ENCODE measurements at places on chromosomes 3 and 15. TPM values are rescaled to one million over a fixed set of nuclear protein-coding genes. Genes with fewer than 3 reads are reported as not detected.

DNA sequence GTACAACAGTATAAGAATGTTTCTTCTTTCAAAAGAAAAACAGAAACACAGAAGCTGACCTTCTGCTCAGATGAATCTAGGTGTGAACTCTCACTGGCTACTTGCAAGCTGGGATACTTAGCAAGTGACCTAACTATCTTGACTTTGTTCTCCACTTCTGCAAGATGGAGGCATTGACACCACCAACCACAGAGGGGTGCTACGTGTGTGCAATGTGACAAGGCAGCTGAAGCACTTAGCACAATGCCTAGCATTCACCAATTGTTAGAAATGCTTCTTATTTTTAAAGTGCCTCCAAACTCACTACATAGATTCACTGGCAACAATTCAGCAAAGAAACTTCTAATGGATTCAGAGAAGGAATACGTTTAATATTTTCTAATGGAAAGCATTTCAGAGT, 331.4 kb upstream of the WNT5A start:
- no peaks in the 10 kb centered on the region for H3K4me1 ChIP-seq
- no peak for DNase-seq
- no peaks in the 10 kb centered on the region for H3K36me3 ChIP-seq
- no peak overlapping the region for H3K27ac ChIP-seq
- no peak overlapping the region for H3K4me3 ChIP-seq

GRCh38 chr3:126557415-126557745, 1.4 kb downstream of the C3orf22 start:
- no peak overlapping the region for H3K27ac ChIP-seq
- H3K4me1 ChIP-seq: no peaks in the 10 kb centered on the region
- peak; percentile 77 for DNase-seq
- H3K27me3 ChIP-seq: peaks cover 22% of the 10 kb centered on the region
- H3K36me3 ChIP-seq: peaks cover 3% of the 10 kb centered on the region

GRCh38 chr15:101349047-101349951, 54.3 kb upstream of the SNRPA1 start:
- DNase-seq: peak; percentile 75
- peaks cover 1% of the 10 kb centered on the region for H3K36me3 ChIP-seq

- no peaks in the 10 kb centered on the region for H3K27me3 ChIP-seq
- no peaks in the 10 kb centered on the region for H3K4me1 ChIP-seq
- DNase-seq: no peak
Measured at GRCh38 chr3:31252216-31253185, 280.2 kb upstream of the STT3B start.

- no peaks in the 10 kb centered on the region for H3K36me3 ChIP-seq
- peaks cover 31% of the 10 kb centered on the region for H3K4me1 ChIP-seq
- H3K4me3 ChIP-seq: peak overlapping the region; percentile 87
- no peaks in the 10 kb centered on the region for H3K27me3 ChIP-seq
Measured at GRCh38 chr15:65184305-65184867, 756 bp downstream of the CLPX start.

DNA sequence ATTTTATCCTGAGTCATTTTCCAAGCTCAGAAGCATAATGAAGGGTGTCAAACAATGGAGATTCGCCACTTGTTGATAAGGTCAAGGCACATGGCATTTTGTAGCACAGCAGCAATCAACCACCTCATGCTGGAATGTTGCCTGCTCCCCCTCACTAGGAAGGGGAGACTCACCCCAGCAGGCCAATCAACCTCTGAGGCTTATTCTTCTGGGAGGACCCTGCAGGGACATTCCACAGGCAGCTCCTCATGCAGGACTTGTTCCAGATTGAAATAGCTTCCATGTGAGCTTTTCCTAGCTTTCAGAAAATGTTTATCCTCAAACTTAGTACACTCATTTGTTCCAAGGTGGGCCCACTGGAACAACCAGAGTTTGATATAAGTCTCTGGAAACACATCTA, 77.6 kb downstream of the SSR3 start:
- H3K36me3 ChIP-seq: no peaks in the 10 kb centered on the region
- peaks cover 37% of the 10 kb centered on the region for H3K4me1 ChIP-seq
- no peak for DNase-seq
- no peak overlapping the region for H3K4me3 ChIP-seq

DNA sequence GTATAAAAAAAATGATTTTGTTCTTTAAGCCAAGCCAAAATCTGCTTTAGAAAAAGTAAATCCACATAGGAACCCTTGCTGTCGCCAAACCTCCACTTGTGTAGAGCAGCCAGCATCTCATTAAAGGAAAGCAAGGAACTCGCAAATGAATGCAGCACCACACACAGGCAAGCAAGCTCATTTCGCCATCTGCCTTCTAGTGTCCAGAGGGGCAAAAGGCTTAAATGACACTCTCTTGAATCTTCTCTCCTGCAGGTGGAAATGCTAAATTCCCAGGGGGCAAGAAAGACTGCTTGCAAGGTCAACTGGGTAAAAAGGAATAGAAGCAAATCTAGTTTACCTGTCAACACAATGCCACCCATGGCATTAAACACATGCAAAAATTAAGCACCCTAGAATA, 2.4 kb downstream of the MB21D2 start:
- no peak overlapping the region for H3K27ac ChIP-seq
- no peak for DNase-seq
- no peaks in the 10 kb centered on the region for H3K36me3 ChIP-seq
- peaks cover 24% of the 10 kb centered on the region for H3K4me1 ChIP-seq
- H3K4me3 ChIP-seq: no peak overlapping the region

The PLS1 gene
- 2.0 TPM for total RNA-seq

DNA sequence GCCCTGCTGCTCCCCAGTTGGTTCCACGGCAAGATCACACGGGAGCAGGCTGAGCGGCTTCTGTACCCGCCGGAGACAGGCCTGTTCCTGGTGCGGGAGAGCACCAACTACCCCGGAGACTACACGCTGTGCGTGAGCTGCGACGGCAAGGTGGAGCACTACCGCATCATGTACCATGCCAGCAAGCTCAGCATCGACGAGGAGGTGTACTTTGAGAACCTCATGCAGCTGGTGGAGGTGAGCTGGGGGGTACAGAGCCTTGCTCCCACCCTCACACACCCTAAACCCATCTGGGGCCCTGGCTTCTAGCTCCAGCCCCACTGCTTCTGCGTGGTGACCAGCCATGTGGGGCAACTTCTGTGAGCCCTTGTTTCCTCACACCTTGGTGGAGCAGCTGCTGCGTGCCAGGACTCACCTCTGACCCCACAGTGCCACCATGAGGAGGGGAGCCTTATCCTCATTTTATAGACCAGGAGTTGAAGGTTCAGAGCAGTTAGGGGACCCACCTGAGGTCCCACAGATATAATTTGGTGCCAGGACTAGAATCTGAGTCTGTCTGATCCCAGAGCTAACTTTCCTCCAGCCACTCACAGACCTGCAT, 13.3 kb upstream of the LMAN1L start:
- no peak overlapping the region for H3K4me3 ChIP-seq
- H3K27me3 ChIP-seq: no peaks in the 10 kb centered on the region
- no peaks in the 10 kb centered on the region for H3K4me1 ChIP-seq
- H3K36me3 ChIP-seq: peaks cover 15% of the 10 kb centered on the region
- H3K27ac ChIP-seq: no peak overlapping the region

The POLQ gene
- total RNA-seq: 2.9 TPM

DNA sequence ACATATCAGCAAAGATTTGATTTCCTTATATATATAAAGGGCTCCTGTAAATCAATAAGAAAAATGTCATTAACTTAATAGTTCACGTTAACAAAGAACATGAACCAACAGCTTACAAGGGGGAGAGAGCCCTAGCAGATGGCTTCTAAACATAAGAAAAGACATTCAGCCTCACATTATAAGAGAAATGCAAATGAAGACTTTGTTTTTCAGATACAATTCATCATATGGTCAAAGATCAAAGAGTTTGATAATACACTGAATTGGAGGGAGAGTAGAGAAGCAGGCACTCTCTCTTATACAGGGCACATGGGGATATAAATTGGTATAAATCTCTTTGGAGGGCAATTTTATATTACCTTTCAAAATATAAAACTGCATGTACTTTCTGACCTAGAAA, 21.1 kb downstream of the RBP2 start:
- no peaks in the 10 kb centered on the region for H3K36me3 ChIP-seq
- no peak for DNase-seq
- peaks cover 8% of the 10 kb centered on the region for H3K4me1 ChIP-seq
- no peak overlapping the region for H3K27ac ChIP-seq
- no peak overlapping the region for H3K4me3 ChIP-seq

- no peak overlapping the region for H3K27ac ChIP-seq
- H3K4me1 ChIP-seq: peaks cover 8% of the 10 kb centered on the region
- DNase-seq: no peak
- H3K36me3 ChIP-seq: peaks cover 2% of the 10 kb centered on the region
- H3K4me3 ChIP-seq: peak overlapping the region; percentile 28
Measured at GRCh38 chr15:33309602-33310276, 1.0 kb upstream of the RYR3 start.

GRCh38 chr3:129418041-129418973, 10.1 kb downstream of the EFCAB12 start:
- H3K36me3 ChIP-seq: no peaks in the 10 kb centered on the region
- H3K27me3 ChIP-seq: no peaks in the 10 kb centered on the region
- H3K4me3 ChIP-seq: no peak overlapping the region
- H3K4me1 ChIP-seq: peaks cover 9% of the 10 kb centered on the region
- DNase-seq: no peak
- no peak overlapping the region for H3K27ac ChIP-seq

DNA sequence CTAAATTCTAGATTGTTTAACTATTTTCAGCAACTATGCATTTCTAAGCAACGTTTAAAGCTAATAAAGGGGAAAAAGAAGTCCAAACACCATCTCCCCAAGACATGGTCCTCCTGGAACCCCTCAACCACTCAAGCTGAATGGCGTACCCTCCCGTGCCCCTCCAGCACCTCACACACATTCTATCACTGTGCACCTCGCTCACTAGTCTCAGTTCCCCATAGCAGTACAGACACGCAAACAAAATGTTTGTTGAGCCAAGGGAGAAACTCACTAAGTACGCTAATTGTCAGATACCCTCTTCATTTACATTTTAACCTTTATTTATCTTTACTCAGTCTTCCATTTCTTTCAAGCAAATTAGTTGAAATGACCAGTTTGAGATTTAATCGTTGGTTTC, 48.8 kb downstream of the ACAP2 start:
- H3K4me3 ChIP-seq: no peak overlapping the region
- no peaks in the 10 kb centered on the region for H3K27me3 ChIP-seq
- DNase-seq: no peak
- H3K4me1 ChIP-seq: peaks cover 18% of the 10 kb centered on the region
- H3K27ac ChIP-seq: no peak overlapping the region

GRCh38 chr15:39283531-39283930, 297.3 kb upstream of the THBS1 start:
- H3K27ac ChIP-seq: peak overlapping the region; percentile 43
- peaks cover 76% of the 10 kb centered on the region for H3K4me1 ChIP-seq
- peaks cover 1% of the 10 kb centered on the region for H3K36me3 ChIP-seq
- no peaks in the 10 kb centered on the region for H3K27me3 ChIP-seq
- H3K4me3 ChIP-seq: no peak overlapping the region

GRCh38 chr3:151130428-151130827, 45.0 kb downstream of the MED12L start:
- H3K27me3 ChIP-seq: no peaks in the 10 kb centered on the region
- peaks cover 5% of the 10 kb centered on the region for H3K4me1 ChIP-seq
- no peaks in the 10 kb centered on the region for H3K36me3 ChIP-seq
- H3K4me3 ChIP-seq: no peak overlapping the region

The HIGD2B gene
- total RNA-seq: not detected

GRCh38 chr3:146128179-146128578, 32.8 kb downstream of the PLOD2 start:
- H3K27ac ChIP-seq: peak overlapping the region; percentile 32
- peaks cover 88% of the 10 kb centered on the region for H3K4me1 ChIP-seq
- H3K4me3 ChIP-seq: no peak overlapping the region
- peaks cover 6% of the 10 kb centered on the region for H3K36me3 ChIP-seq
- H3K27me3 ChIP-seq: no peaks in the 10 kb centered on the region

GRCh38 chr15:79673416-79674123, 223.2 kb downstream of the MTHFS start:
- H3K27ac ChIP-seq: peak overlapping the region; percentile 84
- H3K27me3 ChIP-seq: no peaks in the 10 kb centered on the region
- no peaks in the 10 kb centered on the region for H3K36me3 ChIP-seq
- no peak for DNase-seq
- H3K4me3 ChIP-seq: peak overlapping the region; percentile 23

The ASB14 gene
- total RNA-seq: not detected

GRCh38 chr3:25719321-25719720, 54.6 kb upstream of the TOP2B start:
- H3K27ac ChIP-seq: no peak overlapping the region
- H3K27me3 ChIP-seq: no peaks in the 10 kb centered on the region
- H3K4me3 ChIP-seq: no peak overlapping the region
- peaks cover 11% of the 10 kb centered on the region for H3K36me3 ChIP-seq

DNA sequence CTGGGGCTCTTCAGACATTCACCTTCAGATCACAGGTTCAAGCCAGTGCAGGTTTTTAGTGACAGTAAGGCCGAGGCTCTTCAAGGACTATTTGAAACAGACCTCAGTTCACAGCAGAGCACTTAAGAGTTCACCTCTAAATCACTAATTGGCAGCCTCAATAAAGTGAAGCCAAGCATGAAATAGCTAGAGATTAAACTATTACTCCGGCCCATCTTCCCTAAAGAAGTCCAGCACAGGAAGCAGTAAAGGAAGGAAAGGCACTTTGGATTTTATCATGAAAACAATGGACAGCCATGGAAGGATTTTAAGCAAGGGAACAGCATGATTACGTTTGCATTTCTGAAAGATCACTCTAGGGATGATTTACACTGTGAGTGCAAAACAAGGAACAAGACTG, 27.6 kb upstream of the ARL6 start:
- H3K4me1 ChIP-seq: no peaks in the 10 kb centered on the region
- DNase-seq: no peak
- no peak overlapping the region for H3K4me3 ChIP-seq
- no peaks in the 10 kb centered on the region for H3K36me3 ChIP-seq

DNA sequence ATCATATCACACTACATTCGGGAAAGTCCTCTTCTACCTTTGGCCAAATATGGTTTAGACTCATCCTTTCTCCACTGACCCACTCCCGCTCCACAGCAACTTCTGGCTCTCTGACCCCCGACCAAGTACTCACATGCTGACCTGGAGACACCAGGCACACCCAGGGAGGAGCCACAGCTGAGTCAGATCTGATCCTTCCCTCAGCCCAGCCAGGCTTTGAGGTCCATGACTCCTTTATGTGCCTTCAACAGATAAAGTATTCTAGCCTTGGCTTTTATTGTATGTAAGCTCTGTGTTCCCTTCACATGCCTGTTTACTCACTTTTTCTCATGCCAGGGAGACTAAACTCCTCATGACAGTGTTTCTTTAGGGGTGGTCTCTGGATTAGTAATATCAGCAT, 166.9 kb upstream of the UMPS start:
- peaks cover 29% of the 10 kb centered on the region for H3K4me1 ChIP-seq
- H3K27ac ChIP-seq: no peak overlapping the region
- H3K4me3 ChIP-seq: no peak overlapping the region
- peaks cover 3% of the 10 kb centered on the region for H3K27me3 ChIP-seq
- no peaks in the 10 kb centered on the region for H3K36me3 ChIP-seq

The SMCO1 gene
- not detected for total RNA-seq

DNA sequence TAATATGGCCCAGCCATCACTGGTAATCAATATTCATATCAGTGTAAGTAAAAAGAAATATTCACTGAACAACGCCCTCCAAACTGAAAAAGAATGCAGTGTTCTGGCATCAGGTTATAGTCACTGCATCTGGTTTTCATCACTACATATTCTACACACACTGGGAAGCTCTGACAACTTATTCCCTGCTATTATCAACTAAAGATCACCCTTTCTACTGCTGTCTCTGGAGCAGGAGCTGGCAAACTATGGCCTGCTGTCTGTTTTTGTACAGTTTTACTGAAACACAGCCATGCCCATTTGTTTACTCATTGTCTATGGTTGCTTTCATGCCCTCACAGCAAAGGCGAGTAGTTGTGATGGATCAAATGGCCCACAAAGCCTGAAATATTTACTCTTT, 35.3 kb downstream of the TUBGCP4 start:
- H3K27me3 ChIP-seq: no peaks in the 10 kb centered on the region

GRCh38 chr15:60093273-60094067, 89.4 kb downstream of the FOXB1 start:
- H3K4me1 ChIP-seq: no peaks in the 10 kb centered on the region
- H3K36me3 ChIP-seq: no peaks in the 10 kb centered on the region
- peaks cover 19% of the 10 kb centered on the region for H3K27me3 ChIP-seq
- DNase-seq: no peak

The NRG4 gene
- not detected for total RNA-seq
